NCI-H146 (cell line): ENCODE measurements at places on chromosomes 2 and 18.

GRCh38 chr2:25339211-25339674 lies 2.5 kb downstream of the DNMT3A start:
- DNase-seq: no peak

DNA sequence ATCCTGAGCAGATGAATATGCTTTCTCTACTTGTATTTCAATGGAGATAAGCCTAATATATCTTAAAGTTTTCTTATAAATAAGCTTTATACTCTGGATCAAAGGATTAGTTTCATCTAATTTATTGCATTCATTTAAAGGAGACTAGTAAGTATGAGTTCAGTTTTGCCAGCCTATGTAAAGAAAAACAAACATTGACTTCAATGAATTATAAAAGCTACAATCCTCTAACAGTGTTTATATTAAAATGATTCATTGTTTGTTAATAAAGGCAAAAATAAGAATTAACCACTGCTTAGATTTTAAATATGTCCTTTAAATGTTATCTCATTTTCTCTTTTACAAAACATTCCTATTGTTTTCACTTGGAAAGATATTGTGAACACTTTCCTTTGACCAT lies 566.0 kb downstream of the EPHA4 start:
- no peak for DNase-seq

GRCh38 chr2:165794536-165794928 lies 485 bp upstream of the GALNT3 start:
- DNase-seq: peak; percentile 50

- DNase-seq: peak; percentile 52
Measured at GRCh38 chr18:36561046-36561445, 263.5 kb downstream of the FHOD3 start.

DNA sequence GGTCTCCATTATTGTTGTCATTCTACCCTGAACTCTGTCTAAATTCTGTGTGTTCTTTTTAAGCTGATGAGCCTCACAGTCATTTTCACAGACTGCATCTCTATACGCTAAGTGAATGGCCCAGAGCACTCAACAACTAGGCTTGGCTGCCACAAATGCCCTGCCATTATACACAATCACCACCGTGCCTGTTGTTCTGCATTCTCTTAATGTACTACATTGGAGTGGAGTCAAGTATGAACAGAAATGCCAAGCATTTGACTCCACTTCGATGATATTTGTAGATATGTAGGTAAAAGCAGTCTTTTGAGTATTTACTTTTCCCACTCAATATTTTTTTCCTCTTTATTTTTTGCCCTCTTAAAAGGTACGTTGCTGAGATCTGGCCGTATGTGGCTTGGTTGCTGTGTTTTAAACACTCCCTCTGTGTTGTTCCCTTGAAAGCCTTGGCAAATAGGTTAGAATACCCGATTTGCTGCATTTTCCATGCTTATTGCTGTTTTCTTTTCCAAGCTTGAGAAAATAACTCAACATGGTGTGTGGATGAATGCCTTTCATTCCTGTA lies 36.2 kb upstream of the TMEFF2 start:
- DNase-seq: peak; percentile 17

GRCh38 chr18:58583569-58583968 lies 45.3 kb downstream of the ALPK2 start:
- DNase-seq: no peak

GRCh38 chr18:3983351-3983969 lies 471.6 kb downstream of the DLGAP1 start:
- DNase-seq: peak; percentile 69

DNA sequence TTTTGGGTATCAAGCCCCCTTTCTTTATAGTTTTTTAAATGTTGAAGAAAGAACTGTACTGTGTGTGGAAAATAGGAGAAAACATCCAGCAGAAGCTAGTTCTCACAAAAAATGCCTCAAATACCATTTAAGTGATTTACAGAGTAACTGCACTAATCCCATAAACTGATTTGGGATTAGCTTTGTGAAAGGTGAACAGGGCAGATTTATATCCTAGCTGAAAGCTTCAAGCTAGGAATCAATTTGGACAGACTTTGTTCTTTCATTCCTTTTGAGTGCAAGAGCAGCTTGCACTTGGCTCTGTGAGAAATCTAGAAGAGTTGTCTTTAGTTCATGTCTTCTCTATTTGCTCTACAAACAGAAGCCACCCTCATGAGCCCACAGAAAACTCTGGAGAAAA lies 183.9 kb upstream of the VRK2 start:
- DNase-seq: no peak
